CD4-positive, alpha-beta T cell treated with Interleukin-17A for 1 hour (primary cell): ENCODE measurements at places on chromosomes 13 and 19.

- no peak for DNase-seq
Observed at GRCh38 chr13:61727767-61728166, 312.1 kb upstream of the PCDH20 start.

DNA sequence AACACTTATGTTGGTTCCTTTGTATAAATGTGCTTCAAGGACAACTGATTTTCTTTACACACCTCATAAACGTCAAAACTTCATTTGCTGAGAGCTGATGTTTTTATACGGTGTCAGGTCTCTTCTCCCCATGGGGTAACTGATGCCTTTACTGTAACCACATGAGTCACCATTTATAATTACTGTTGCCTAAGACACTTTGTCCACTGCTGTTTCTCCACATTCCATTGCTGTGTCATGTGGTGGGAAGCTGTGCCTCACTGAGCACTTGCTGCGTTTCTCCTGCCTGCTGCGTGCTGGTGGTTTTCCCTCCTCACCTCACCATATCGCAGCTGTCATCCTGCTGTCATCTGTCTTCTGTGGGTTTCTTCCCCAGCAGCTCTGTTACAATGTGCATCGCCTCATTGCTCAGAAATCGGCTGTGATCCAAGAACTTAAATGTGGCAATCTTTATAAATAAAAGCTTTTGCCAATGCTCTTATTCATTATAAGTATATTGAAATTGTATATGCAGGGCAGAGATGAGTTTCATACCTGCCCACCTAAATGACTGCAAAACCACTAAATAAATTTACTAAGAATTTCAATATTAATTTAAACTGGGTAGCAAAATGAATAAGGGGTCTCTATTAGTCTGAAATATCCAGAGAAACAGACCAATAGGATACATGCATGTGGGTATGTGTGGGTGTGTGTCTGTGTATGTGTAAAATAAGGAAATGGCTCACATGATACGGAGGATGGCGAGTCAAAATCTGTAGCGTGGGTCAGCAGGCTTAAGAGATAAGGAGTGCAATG is 547.0 kb upstream of the SLITRK5 start:
- DNase-seq: no peak

- DNase-seq: no peak
Observed at GRCh38 chr19:29614046-29614445, 8.0 kb downstream of the POP4 start.

DNA sequence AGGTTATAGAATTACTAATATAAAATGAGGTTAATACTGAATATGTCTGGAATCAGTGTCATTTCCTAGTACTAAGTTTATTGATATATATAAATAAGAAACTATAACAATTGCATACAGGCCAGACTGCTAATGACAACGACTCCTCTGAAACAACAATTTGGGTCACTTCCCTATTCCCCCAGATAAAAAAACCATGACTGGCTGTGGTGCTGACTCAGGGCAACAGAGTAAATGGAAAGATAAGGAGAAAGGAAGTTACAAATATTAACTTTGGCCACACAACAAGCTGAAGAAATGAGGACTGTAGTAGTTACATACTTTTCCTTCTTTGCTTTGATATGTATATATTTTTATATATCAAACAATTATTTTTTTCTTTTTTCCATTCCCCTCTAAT is 263.7 kb upstream of the PCDH9 start:
- no peak for DNase-seq

DNA sequence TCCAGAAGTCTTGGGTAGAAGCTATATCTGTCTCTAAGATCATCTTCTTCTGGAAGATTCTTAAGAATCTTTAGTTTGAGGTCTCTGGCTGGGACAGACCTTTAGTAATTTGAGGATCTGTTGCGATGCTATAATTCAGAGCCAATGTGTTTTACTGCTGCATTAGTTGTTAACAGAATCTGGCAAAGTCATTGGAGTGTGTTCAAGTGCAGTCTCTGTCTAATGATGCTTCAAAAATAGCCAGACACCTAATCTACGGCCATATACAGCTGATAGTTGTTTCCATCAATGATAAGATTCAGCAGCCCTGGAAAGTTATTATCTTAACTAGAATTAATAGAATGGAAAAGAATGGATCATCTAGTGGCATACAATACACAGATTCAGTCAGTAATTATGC is 72.6 kb downstream of the CDK8 start:
- DNase-seq: no peak
